ENCODE measurements at places on chromosomes 1 and 21.

DNA sequence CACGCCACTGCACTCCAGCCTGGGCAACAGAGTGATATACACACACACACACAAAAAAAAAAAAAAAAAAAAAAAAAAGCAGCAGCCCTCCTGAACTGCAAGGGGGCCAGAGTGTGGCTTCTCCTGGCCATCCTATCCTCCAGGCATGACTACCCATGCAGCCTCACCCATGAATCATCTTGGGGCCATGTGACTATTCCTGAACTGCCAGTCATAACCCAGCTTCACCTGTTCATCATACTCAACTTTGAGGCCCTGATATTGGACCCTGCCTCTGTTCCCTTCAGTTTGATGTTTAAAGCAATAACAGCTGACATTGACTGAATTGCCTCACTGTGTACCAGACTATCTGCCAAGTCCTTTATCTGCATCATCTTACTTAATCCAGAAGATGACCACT lies 2.8 kb upstream of the HPCAL4 start:
- no peak for DNase-seq

DNA sequence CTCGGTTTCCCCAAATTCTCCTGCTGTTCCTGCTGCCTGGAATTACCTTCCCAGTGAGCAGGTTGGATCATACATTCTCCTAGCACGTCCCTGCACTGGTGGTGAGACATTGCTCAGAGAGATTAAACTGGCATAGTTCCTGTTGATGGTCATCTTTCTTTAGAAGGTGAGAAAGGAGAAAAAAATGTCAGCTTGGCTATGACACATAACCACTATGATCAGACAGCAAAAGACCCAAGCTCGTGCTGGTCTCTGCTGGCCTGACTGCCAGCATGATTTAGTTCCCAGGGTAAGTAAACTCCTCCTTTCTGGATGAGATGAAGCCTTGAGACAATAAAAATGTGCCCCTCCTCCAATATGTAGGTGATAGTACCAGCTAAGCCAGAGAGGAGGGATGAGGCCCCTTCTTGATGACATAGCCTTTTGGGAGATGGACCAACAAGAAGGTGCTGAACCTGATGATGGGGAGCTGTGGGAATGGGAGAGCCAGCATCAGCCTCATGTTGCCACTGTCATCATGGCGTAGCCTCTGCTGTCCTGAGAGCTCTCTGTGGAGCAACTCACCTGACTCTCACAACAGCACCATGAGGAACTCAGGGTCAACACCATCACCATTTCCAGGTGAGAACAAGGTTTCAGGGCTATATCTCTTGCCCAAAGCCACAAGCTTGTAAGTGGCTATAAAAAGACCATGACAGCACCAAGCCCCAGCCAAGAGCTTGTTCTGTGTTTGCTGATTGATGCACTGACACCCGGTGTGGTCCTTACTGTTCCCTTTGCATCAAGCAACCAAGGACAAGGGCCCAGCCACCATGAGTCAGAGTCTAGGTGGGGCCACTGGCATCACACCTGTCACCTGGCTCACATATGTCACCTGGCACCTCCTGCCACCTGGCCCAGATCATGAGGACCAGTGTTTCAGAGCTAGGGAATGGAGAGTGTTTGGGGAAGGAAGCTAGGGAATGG lies 200.0 kb downstream of the MATN1 start:
- DNase-seq: no peak

GRCh38 chr1:233005156-233005555 lies 54.7 kb downstream of the NTPCR start:
- no peak for DNase-seq

DNA sequence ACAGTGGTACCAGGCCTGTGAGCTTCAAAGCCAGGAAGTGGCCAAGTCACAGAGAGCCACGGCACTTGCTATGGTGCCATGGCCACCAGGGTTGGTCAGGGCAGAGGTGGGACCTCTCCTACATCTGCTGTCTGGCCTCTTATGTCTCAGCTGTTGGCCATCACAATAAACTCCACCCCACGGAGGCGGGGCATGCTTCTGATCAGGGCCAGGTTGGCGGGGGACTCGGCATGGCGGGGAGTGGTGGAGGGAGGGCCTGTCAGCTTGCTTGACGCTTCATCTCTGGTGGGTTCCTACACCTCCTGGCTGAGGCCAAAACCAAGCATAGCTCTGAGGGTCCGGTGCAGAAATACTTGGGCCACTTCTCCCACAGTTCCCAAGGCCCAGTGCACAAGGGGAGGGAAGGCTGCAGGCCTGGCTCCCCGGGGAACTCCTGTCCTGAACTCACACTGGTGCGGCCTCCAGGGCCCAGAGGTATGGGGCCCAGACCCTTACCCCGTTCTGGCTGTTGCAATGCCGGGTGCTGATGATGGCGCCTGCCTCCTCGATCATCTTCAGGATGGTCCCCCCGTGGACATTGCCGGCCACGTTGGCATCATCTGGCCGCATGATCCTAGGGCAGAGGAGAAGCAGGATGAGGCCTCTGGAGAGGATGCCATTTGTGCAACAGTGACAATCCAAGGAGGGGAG lies 44.2 kb downstream of the ACOT7 start:
- DNase-seq: no peak

- no peak for DNase-seq
Observed at GRCh38 chr1:62346886-62347285, 27.7 kb upstream of the KANK4 start.

DNA sequence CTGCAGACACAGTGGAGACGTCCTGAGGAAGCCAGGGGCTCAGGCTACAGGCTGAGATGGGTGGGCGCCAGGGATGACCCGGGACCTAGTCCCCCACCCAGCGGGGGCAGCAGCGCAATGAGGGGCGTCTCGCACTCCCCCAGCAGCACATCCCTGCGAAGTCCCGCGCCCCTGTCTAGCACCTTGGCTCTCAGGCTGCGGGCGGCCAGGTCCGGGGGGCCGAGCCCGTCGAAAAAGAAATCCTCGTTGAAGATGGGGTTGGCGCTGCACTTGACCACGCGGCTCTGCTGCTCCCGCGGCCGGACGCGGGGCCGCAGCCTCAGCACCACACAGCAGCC lies 1.8 kb downstream of the C2CD4D start:
- no peak for DNase-seq

DNA sequence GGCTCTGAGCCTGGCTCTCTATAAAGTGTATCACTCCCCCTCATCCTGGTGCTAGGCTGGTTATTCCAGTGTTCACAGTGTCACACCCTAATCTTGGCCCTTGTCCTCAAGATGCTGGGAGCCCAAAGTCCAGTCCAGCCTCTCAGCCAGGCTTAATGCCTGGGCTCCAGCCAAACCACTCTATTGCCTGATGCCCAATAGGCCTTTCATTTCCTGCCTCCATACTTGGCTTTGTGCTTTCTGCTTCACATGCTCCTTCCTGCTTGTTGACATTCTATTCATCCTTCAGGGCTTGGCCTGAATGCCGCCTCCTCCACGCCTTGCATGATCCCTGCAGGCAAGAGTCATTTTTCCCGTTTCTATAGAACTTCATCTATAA lies 1.7 kb downstream of the KLHDC8A start:
- DNase-seq: no peak

Measured in stimulated activated CD8-positive, alpha-beta memory T cell treated with anti-CD3 and anti-CD28 coated beads, Interleukin-2, amount 100 ng/mL, for 1 hour (primary cell).